ENCODE measurements at places on chromosomes 6 and 20.

GRCh38 chr20:35334311-35335101 lies 42.3 kb upstream of the FAM83C start:
- no peaks in the 10 kb centered on the region for H3K36me3 ChIP-seq
- H3K4me3 ChIP-seq: no peak overlapping the region
- H3K27ac ChIP-seq: peak overlapping the region; percentile 70
- no peaks in the 10 kb centered on the region for H3K27me3 ChIP-seq

DNA sequence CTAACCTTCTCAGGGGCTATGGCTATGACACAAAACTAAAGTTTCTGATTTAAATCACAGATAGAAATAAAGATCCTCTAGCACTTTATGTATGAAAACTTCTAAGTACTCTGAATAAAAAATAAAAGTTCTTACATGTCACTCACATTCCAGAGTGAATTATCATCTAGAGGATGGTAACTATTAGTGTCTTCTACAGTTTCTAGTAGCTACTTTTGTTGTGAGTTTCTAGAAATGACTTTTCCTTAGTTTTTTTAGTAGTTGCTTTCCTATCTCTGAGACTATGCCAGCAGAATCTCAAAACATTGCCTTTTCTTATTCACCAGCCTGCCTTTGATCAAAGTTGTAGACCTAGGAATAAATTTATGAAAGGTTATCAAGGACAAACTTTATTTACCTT lies 10.1 kb downstream of the ZNF318 start:
- no peak overlapping the region for H3K4me3 ChIP-seq
- H3K4me1 ChIP-seq: no peaks in the 10 kb centered on the region
- H3K27ac ChIP-seq: no peak overlapping the region
- H3K36me3 ChIP-seq: no peaks in the 10 kb centered on the region
- no peak for DNase-seq

DNA sequence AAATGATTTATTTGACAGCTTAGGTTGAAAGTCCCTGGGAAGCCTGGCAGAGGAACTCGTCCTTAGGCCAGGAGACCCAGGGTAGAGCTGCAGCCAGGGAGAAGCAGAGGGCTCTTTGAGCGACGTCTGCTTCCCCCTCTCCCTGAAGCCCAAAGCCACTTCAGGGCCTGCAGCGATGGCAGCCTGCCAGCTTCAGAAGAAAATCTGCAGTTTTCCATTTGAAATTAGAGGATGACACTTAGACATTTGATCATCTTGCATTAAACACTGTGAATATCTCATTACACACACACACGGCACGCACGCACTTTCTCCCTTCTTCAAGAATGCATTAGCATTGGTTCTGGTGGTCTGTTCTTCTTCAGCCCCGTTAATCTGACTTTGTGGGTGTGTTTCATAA lies 96.5 kb downstream of the PLEKHG1 start:
- H3K27ac ChIP-seq: no peak overlapping the region
- H3K4me1 ChIP-seq: no peaks in the 10 kb centered on the region
- H3K4me3 ChIP-seq: no peak overlapping the region
- no peaks in the 10 kb centered on the region for H3K27me3 ChIP-seq

DNA sequence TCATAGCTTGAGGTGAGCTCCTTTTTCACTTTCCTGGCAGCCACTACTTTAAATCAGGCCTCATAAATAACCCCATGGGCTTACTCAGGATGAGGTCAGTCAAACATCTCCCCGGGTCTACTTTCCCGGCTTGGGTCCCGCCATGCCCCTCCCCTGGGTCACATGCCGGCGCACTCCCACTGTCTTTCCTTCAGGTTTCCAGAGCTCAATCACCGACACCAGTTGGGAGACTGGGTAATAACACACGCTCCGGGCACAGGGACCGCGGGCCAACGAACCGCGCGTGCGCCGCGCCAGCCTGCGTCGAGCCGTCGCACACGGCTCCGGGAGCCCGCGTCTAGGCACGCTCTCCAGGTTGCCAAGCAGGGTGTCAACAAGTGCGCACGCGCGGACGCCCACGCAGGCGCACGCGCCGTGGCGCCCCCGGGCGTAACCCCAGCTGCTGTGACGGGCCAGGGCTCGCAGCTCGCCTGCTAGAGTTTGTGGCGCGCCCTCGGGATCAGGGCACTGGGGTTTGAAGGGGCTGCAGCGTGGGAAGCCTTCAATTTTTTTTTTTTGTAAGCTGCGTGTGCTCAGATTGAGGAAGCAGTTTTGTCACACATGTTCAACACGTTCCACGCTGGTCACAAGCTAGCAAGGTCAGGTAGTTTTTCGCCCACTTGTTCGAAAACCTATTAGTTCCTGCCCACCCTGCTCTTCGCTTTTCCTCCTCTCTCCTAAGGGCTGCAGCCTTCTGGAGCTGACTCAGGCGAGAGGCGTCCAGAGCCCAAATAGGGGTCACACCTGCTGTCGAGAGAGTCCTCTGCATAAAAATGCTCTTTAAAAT lies 31.8 kb downstream of the TFAP2B start:
- H3K4me3 ChIP-seq: no peak overlapping the region
- H3K27ac ChIP-seq: no peak overlapping the region
- no peaks in the 10 kb centered on the region for H3K36me3 ChIP-seq
- DNase-seq: no peak
- H3K27me3 ChIP-seq: peaks cover 82% of the 10 kb centered on the region
- H3K4me1 ChIP-seq: peaks cover 12% of the 10 kb centered on the region

DNA sequence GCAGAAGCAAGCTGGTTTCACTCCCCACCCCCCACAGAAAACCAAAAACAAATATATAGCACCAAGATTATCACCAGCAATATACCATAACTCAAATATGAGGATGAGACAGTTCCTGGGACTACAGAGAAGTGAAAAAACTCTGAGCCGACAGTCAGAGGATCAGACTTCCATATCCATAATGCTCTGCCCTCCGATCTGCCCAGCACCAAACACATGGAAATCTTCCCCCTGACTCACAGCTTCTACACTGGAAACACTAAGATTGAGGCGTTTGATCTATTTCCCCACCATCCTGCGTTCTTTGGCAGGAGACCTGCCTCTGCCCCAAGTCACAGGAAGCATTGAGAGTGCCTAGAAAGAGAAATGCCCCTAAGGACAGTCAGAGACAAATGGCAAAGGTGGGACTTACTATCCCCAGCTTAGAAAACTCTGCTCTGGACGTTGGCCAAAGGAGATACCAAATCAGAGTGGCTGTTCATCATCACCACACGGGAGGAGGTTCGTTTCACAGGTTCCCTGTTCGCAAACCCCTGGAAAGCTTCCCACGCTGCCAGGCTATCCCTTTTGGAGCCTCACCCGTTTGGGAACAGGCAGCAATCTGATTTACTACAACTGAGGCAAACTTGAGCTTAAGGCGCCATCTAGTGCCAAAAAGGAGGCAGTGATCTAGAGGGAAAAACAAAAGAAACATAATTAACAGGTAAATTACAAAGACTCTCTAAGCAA lies 48.7 kb upstream of the SRSF6 start:
- H3K4me1 ChIP-seq: no peaks in the 10 kb centered on the region
- H3K27me3 ChIP-seq: peaks cover 25% of the 10 kb centered on the region

DNA sequence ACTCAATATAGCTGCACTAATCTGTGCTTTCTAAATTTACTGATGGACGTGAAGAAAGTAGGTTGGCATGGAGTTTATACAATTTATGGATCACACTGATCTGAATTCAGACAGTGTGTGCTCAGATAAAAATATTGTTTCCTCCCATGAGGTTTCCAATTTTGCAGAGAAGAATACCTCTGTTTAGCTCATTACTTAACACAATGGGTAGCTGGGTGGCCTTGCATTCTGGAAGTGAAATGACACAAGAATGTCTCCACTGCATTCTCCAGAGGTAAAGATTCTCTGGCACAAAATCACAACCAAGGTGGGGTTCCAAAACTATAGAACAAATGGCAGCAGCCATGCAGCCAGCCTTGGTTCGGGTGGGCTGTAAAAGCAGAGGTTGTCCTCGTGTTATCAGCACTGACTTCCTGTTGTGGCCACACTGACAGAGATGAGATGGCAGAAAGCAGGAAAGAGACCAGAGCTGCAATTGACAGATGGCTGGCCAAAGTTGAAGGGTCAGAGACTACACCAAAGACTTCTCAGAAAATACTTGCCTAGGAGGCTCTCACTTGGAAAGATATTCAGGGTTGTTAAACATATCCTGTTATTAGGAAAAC lies 50.2 kb downstream of the HDAC2 start:
- H3K36me3 ChIP-seq: no peaks in the 10 kb centered on the region
- DNase-seq: no peak
- H3K4me3 ChIP-seq: no peak overlapping the region
- no peak overlapping the region for H3K27ac ChIP-seq
- H3K27me3 ChIP-seq: no peaks in the 10 kb centered on the region
- no peaks in the 10 kb centered on the region for H3K4me1 ChIP-seq

DNA sequence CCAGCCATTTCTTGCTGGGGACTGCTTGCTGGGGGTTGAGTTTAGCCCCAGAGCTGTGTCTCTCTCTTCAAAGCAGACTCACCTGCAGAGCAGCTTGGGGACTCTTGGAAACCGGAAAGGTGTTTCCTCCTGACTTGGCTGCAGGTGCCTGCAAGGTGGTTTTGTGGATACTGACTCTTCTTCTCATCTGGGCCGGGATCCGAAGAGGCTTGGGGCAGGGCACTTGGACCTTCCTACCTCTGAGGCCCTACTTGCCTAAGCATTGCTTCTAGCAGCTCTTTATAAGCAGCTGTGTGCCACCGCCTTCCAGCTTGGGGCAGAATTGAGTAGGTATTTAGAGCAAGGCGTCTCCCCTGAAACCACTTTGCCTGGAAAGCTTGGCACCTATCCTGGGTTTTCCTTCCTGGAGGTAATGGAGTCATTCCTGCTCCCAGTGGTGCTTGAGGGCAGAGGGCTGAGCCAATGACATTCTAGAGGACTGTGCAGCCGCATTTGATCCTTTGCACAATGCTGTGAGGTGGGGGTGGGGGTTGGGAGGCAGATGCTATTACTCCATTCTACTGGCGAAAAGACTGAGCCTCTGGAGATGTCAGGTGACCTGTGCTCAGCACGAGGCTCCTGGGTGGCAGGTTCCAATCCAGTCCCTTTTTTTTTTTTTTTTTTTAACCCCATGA lies 3.4 kb upstream of the CTSZ start:
- peaks cover 25% of the 10 kb centered on the region for H3K4me1 ChIP-seq
- H3K36me3 ChIP-seq: no peaks in the 10 kb centered on the region
- peak; percentile 53 for DNase-seq

DNA sequence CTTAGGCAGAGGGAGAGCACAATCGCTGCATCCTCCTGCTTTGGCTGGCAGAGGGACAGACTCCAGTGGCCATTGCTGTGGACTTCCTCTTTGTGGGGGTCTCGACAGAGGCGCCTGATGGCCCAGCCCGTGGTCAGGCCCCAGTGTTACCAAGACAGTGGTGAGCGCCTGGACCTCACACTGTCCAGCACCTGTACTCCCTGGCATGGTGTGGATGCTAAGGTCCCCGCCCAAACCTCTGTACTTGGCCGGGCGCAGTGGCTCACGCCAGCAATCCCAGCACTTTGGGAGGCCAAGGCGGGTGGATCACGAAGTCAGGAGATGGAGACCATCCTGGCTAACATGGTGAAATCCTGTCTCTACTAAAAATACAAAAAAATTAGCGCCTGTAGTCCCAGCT lies 2.3 kb upstream of the NTSR1 start:
- no peak overlapping the region for H3K27ac ChIP-seq
- H3K36me3 ChIP-seq: no peaks in the 10 kb centered on the region
- peaks cover 50% of the 10 kb centered on the region for H3K27me3 ChIP-seq
- DNase-seq: no peak
- peaks cover 14% of the 10 kb centered on the region for H3K4me1 ChIP-seq

DNA sequence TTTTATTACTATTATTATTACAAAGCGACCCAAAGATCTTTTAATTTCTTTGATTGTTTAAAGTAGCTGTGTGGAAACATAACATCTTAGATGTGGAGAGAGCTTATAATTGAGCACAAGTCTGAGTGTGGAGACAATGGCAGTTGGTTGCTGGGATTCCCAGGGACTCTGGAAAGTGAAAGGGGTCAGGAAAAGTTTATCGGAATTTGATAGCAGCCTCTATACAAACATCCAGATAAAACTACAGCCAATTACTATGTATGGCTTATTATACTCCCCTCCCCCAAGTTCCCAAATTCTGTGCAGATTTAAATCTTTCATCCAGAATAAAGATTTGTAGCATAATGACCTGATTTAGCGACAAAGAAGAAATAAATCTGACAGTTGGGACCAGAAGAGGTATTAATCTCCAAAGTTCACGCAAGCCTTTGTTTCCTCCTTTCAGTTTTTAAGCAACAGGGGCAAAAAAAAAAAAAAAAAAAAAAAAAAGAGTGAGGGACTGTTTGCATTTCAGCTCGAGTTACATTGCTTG lies 121.4 kb upstream of the MAP3K7 start:
- no peaks in the 10 kb centered on the region for H3K4me1 ChIP-seq
- no peak overlapping the region for H3K27ac ChIP-seq
- no peaks in the 10 kb centered on the region for H3K27me3 ChIP-seq
- no peaks in the 10 kb centered on the region for H3K36me3 ChIP-seq
- no peak for DNase-seq

GRCh38 chr6:142784344-142784743 lies 160.6 kb downstream of the HIVEP2 start:
- H3K27me3 ChIP-seq: no peaks in the 10 kb centered on the region
- H3K4me1 ChIP-seq: no peaks in the 10 kb centered on the region
- H3K27ac ChIP-seq: no peak overlapping the region
- no peak overlapping the region for H3K4me3 ChIP-seq
- DNase-seq: no peak
- H3K36me3 ChIP-seq: no peaks in the 10 kb centered on the region

- no peaks in the 10 kb centered on the region for H3K36me3 ChIP-seq
- no peak overlapping the region for H3K27ac ChIP-seq
- H3K27me3 ChIP-seq: peaks cover 4% of the 10 kb centered on the region
Observed at GRCh38 chr6:105075210-105075609, 104.6 kb downstream of the POPDC3 start.

GRCh38 chr20:58053391-58054055 lies 174.9 kb downstream of the ANKRD60 start:
- H3K4me1 ChIP-seq: no peaks in the 10 kb centered on the region
- H3K27me3 ChIP-seq: no peaks in the 10 kb centered on the region
- H3K36me3 ChIP-seq: no peaks in the 10 kb centered on the region
- no peak overlapping the region for H3K27ac ChIP-seq

GRCh38 chr20:61203320-61203719 lies 48.7 kb upstream of the CDH4 start:
- H3K4me3 ChIP-seq: no peak overlapping the region
- H3K4me1 ChIP-seq: no peaks in the 10 kb centered on the region
- no peak for DNase-seq
- H3K27me3 ChIP-seq: peaks cover 4% of the 10 kb centered on the region
- H3K36me3 ChIP-seq: no peaks in the 10 kb centered on the region
- H3K27ac ChIP-seq: no peak overlapping the region

- DNase-seq: no peak
- H3K4me1 ChIP-seq: no peaks in the 10 kb centered on the region
- H3K36me3 ChIP-seq: no peaks in the 10 kb centered on the region
- H3K27ac ChIP-seq: no peak overlapping the region
- H3K4me3 ChIP-seq: no peak overlapping the region
Observed at GRCh38 chr6:132115714-132116366, 164.7 kb upstream of the CCN2 start.

GRCh38 chr6:150634176-150634963 lies 34.7 kb downstream of the PLEKHG1 start:
- no peak overlapping the region for H3K4me3 ChIP-seq
- no peak overlapping the region for H3K27ac ChIP-seq
- H3K36me3 ChIP-seq: no peaks in the 10 kb centered on the region
- H3K4me1 ChIP-seq: peaks cover 35% of the 10 kb centered on the region
- H3K27me3 ChIP-seq: no peaks in the 10 kb centered on the region

- no peak for DNase-seq
- H3K4me3 ChIP-seq: no peak overlapping the region
- no peak overlapping the region for H3K27ac ChIP-seq
Observed at GRCh38 chr6:43890197-43891062, 120.4 kb downstream of the VEGFA start.

GRCh38 chr6:134031696-134032255 lies 20.6 kb downstream of the SLC2A12 start:
- H3K27ac ChIP-seq: no peak overlapping the region
- no peaks in the 10 kb centered on the region for H3K36me3 ChIP-seq
- H3K4me3 ChIP-seq: no peak overlapping the region
- H3K4me1 ChIP-seq: peaks cover 10% of the 10 kb centered on the region
- DNase-seq: no peak
- H3K27me3 ChIP-seq: no peaks in the 10 kb centered on the region

Measured in transverse colon (tissue), 4 donors.